ENCODE measurements at places on chromosomes 5 and 9. TPM values are rescaled to one million over a fixed set of nuclear protein-coding genes. Genes with fewer than 3 reads are reported as not detected.

GFPT2 gene
- 187 TPM for total RNA-seq

ARAP3 gene
- total RNA-seq, result 24.2 TPM

HTR1A gene
- total RNA-seq, result not detected

GRCh38 chr5:172110921-172111851 is 76.8 kb downstream of the STK10 start:
- DNase-seq, result no peak

GRCh38 chr9:21565155-21565554 is 83.0 kb upstream of the IFNE start:
- DNase-seq, result no peak
